ENCODE measurements at places on chromosomes 5 and 9.

GRCh38 chr5:9495121-9495520 lies 50.8 kb downstream of the SEMA5A start:
- DNase-seq = no peak

GRCh38 chr5:143659599-143660238 lies 152.2 kb upstream of the HMHB1 start:
- DNase-seq = no peak

GRCh38 chr9:129334105-129334935 lies 156.3 kb upstream of the IER5L start:
- no peak for DNase-seq

- DNase-seq = no peak
Measured at GRCh38 chr5:90803876-90804275, 245.3 kb downstream of the ADGRV1 start.

GRCh38 chr5:14699807-14700400 lies 35.4 kb downstream of the OTULIN start:
- no peak for DNase-seq

GRCh38 chr9:14981291-14981950 lies 71.2 kb upstream of the FREM1 start:
- DNase-seq = no peak

DNA sequence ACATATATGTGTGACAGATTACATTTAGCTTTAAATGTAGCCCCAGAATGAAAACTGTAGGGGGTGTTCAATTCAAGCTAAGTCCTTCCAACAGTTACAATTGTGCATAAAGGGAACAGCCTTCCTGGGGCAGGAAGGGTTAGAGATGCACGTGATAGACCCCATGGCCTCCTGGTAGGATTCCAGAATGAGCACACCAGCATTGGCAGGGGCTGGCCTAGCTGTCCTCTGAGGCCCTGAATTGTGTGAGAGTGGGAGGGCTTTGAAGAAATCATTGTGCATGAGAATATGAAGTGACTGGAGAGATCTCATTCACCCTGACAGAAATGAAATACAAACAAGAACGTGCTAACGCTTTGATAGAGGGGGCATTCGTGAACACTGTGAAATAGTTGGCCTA lies 663.8 kb upstream of the KLF4 start:
- DNase-seq = no peak

DNA sequence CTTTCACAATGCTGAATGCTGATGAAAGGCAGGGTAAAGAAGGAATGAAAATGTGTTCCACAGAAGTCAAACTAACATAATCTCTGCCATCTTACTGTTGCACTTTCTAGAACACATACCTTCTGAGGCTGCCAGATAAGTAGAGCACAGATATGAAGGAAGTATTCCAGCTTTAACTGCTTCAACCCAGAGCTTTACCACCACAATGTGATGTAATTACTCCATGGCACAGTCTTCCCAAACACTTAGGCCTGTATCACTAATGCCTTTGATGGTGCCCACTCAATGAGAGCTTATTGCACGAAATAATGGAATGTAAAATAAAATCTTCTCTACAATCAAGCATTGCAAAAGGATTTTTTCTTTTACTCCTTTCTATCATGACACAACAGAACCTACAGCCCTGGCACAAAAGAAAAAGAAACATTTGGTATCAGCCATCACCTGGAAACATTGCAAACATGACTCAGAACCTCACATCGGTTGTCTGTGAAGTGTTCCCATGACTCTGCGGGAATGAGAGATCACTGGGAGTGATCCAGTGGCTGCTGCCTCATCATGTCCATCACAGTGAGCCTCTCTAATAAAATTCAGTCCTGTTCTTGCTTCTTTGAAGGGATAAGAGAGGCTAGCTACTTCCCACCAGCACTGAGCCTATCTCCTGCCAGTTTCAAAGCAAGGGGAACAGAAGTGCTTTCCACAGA lies 385.8 kb downstream of the EFNA5 start:
- DNase-seq = no peak

DNA sequence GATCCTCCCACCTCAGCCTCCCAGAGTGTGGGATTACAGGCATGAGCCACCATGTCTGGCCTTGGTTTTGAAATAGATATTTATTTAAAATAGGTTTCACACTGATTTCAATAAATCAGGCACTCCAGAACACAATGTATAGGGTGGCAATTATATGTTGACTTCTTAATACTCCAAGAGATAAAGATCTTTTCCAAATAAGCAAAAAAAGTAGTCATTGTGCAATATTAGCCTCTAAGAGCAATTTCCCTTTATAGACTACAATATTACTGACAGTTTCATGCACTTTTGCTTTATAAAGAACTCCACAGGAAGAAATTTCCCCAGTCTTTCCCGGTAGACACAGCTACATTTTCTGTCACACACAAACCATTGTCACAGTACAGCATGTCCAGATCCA lies 23.4 kb upstream of the RUFY1 start:
- no peak for DNase-seq

DNA sequence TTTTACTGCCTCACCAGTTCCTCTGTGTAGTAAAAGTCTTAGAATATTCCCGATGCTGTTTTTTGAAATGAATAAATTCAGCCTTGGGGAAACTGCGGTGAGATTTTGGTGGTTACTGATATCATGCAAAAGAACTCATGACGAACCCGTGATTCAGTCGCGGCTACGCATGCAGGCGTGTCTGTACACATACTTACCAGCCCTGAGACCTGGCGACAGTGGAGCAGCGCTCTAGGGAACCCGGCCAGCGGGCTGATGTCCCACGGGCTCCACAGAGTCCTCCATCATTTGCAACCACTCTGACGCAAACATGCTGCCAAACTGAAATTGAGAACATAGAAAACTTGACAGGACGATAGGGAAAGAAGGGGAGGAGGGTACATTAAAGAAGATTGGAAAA lies 315.6 kb upstream of the DAB2 start:
- no peak for DNase-seq

DNA sequence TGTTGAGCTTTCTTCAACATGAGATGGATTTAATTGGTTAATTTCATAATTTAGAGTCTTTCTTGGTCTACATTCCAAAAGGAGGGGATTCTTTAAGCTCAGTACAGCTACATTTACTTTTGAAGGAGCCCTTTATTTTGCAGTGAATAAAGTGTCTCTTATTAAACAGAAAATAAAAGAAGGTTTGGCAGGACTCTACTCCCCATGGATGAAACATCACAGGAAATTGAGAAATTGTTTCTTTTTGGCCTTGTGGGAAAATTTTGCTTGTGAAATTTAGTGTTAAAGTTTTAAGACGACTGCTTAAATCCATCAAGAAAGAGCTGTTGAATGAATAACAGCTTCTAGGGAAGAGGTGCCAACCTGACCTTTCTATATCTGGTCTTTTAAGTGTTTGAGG lies 187.7 kb downstream of the NTRK2 start:
- no peak for DNase-seq

DNA sequence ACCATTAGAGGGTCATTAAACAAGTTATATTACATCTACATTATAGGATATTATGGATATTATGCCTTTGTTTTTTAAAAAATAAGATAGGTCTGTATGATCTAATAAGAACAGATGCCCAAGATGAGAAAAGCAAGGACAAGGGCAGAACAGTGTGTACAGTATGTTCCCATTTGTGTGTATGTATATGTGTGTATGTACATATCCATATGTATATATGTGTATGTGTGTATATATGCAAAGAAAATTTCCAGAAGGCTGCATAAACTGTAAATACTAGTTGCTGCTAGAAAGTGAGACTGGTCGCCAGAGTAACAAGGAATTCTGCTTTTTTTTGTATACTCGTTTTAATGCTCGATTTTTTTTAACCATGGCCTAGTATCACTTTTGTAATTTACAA lies 58.1 kb upstream of the GLIS3 start:
- DNase-seq = no peak

- no peak for DNase-seq
Measured at GRCh38 chr9:134213508-134213850, 49.1 kb upstream of the RNU6ATAC start.

DNA sequence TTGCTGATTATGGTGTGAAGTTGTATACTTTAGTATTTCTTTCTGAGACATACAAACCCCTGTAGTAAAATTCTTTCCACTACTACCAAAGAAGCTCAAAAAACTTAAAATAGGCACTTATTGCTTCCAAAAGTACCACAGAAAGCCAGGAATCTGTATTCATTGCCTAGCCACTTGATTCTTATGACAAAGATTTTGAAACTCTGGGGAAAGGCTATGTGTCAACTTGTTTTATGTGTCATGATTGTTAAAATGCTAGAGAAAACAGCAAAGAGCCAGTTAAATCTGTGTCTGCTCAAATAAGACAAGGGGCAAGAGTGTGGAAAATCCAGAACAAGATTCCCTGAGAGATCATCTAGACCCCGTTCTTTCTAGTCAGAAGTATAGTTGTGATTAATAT lies 6.0 kb downstream of the KIF2A start:
- DNase-seq = no peak

DNA sequence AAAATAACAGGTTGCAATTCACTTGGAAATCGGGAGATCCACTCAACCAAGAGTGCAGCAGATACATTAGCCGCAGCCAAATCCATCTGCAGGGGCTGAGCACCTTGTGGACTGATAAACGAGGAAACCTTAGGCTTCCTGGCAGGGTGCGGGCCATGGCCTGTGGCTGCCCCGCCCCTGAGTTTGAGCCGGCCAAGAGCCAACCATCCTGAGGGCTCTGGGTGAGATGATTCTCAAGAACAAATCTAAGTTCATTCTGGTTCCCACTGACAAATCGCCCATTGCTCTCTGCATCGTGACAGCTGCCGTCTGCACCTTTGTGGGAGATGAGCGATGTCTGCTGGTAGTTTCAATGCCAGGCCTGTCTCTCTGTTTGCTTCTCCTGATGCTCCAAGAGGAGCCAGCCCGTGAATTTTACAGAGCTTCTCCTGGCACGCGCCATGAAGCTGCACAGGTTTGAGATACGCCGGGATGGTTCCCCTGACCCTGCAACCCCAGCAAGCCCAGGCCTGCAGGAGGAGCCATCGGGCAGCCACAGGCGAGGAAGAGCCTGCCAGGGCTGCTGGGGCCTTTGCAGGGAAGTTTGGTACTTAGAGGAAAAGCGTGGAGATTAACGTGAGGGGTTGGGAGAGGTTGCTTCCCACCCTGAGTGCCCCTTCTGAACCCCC lies 154.0 kb downstream of the OLFM1 start:
- no peak for DNase-seq

- no peak for DNase-seq
Measured at GRCh38 chr9:128081056-128081455, 13.0 kb downstream of the SLC25A25 start.

- no peak for DNase-seq
Measured at GRCh38 chr5:1001406-1002270, 7.0 kb upstream of the NKD2 start.

DNA sequence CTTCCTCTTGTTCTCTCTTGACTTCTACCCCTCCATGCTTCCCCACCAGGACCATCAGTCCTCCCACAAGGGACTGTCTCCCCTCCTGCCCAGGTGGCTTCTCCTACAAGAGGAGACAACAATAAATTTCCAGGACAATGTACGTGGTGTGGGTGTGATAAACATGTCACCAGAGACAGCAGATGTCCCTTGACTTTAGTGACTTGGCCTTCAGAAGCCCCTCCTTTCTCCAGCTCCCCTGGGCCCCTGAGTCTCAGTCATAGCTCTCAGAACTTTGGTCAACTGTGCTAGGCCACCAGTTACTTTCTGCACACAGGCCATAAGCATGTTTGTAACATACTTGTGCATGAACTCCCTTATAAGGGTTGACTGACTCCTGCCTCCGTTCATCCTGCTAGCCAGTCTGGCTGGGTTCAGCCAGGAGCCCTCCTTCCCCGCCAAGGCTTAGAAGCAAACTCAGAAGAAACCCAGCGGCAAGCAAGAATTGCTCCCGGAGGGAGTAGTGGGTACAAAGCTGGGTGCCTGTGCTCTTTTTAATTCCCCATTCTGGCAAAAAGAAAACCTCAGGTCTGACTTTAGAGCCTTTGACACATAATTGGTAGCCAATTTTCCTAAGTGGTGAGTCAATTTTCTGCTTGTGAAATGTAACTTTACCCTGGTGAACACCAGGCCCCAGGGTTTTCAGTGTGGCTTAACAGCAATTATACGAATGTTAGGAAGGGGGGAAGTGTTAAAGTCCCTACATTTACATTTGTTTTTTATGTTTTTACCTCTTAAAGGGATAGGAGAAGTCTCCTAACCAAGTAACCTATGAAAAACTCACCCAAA lies 49.2 kb downstream of the EBF1 start:
- DNase-seq = no peak

GRCh38 chr9:110050925-110051355 lies 157.0 kb downstream of the C9orf152 start:
- no peak for DNase-seq

GRCh38 chr9:116668970-116669695 lies 18.0 kb upstream of the TRIM32 start:
- no peak for DNase-seq

- no peak for DNase-seq
Measured at GRCh38 chr9:137319011-137319738, 17.1 kb upstream of the NRARP start.

DNA sequence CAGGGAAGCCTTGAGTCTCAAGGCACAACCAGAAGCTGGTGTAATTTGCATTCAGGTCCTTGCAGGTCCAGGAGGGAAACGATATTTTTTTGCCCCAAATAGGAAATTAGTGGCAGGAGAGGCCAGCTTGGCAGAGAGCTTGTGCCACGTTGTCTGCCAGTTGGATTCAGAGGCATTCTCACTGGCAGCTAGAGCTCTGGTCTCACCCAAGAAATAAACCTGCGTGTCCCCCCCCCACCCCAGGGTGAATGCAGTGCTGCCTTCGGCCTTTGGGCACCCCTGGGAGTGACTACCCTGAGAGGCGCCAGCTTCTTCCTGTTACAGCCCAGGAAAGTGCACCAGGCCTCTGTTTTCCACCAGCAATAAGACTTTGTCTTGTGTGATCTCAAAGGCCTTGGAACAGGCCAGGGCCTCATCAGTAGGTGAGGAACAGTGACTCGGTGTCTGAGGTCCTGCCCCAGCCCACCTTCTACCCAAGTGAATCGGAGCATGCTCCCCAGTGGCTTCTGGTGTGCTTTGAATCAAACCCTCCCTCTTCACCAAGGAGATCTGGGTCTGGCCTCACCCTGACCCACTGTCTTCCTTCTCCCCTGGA lies 68.4 kb downstream of the HSPA4 start:
- no peak for DNase-seq

DNA sequence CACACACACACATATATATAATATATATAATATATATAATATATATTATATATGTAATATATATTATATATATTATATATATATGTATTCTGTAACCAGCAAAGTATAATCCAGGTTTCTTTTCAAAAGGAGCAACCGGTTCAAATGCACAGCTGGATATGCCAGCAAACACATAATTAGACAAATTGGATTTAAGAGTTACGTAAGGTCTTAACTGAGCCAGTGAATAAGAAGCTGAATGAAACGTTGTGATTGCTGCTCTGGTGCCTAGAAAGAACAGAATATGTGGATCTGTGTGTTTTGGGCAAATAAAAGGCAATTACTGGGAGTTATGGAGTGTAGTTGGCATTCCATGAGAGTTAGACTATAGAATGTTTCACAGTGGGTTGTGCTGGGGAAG lies 178.1 kb downstream of the SLF1 start:
- no peak for DNase-seq

- no peak for DNase-seq
Measured at GRCh38 chr5:150434464-150434863, 15.1 kb downstream of the RPS14 start.

GRCh38 chr5:144032375-144032774 lies 138.1 kb downstream of the YIPF5 start:
- DNase-seq = no peak
